ENCODE measurements at places on chromosomes 1 and 21.

GRCh38 chr1:68173283-68173935 is 58.9 kb downstream of the WLS start:
- DNase-seq: peak; percentile 78

- DNase-seq: no peak
These were observed 49.0 kb downstream of the MAGI3 start for GRCh38 chr1:113439277-113439670.

GRCh38 chr1:3978196-3978989 is 78.3 kb upstream of the C1orf174 start:
- no peak for DNase-seq

- DNase-seq: no peak
These were observed 63.1 kb downstream of the ZNF281 start for GRCh38 chr1:200346700-200347099.

DNA sequence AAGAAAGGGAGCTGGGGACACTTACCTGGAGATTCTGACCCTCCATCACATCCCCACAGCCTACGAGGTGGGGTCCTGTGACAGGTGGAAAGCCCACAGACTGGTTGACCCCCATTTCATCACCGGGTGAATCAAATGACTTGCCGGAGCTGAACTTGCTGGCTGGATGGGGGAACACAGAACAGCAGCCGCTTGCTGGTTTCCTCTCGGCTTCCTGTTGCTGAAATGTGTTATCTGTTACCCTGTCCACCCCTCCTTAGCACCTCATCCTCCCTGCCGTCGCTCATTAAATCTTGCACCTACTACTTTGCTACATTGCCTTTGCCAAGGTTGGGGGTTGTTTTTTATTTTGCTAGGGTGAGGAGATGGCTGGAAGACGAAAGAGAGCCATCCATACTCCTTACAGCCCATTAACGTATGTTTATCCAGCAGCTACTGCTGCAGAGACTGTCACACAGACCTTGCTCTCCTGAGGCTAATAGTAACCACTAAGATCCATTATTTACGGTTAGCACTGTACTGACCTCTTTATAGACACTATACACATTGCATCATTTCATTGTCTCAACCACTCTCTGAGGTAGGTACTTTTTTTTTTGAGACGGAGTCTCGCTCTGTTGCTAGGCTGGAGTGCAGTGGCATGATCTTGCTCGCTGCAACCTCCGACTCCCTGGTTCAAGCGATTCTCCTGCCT is 7.0 kb downstream of the PAFAH2 start:
- DNase-seq: no peak

GRCh38 chr1:68322837-68323687 is 90.7 kb upstream of the WLS start:
- no peak for DNase-seq

DNA sequence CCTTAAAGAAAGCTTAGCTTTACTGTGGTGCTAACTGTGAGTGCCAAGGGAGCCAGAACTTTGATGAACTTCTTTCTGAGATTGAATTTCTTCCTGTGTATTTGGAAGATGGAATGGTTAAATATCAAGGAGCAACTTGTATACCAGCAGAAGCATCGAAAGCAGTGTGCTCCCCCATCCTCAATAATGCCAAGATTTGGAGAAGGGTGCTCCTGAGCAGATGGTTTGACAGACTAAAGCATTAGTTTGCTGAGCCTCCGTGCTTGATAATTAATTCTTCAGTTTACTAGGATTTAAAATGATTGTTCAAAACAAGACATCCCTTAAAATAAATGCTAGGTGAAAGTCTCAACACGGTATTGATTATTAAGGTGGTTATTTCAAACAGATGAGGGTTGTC is 42.4 kb upstream of the AKT3 start:
- DNase-seq: no peak

DNA sequence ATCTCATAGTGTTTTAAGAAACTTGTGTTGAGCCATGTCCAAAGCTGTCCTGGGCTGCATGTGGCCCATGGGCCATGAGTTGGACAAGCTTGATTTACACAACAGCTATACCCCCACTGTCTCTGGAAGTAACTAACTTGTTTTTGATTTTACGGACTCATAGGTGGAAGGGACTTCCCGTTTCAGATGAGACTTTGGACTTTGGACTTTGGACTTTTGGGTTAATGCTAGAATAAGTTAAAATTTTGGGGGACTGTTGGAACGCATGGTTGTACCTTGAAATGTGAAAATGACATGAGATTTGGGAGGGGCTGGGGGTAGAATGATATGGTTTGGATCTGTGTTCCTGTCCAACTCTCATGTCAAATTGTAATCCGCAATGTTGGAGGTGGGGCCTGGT is 52.6 kb upstream of the ZSWIM5 start:
- DNase-seq: no peak

DNA sequence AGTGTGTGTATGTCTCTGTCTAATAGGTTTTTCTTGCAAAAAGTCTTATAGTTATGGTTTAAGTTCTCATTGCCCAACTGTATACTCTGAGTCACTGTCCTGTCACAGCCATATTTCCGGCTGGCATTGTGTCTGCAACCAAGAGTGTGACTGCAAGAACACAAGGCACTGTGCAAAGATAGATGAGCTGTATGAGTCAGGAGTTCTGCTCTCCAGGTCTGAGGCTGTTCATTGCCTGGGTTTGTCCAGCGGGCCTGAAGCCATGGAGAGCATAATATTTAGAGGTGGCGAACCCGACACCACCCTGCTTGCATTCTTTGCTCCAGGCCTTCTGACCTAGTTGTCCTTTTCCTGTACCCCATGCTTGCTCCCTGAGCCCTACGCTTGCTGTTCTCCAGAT is 50.9 kb upstream of the CNIH3 start:
- no peak for DNase-seq

DNA sequence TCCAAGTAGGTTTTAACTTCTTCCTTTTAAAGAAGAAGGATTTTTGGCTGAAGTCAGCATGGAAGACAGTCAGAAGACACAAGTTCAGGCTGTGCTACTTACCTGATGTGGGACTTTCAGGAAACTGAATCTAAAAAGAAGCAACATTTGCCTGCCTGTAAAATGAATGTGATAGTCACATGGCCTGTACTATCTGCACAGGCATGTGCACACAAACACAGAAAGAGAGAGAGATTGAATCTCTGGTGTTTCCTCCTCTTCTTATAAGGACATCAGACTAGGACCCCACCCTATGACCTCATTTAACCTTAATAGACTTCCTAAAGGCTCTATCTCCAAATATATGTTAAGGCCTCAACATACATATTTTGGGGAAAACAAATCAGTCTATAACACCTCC is 542.9 kb downstream of the PLPP3 start:
- no peak for DNase-seq

DNA sequence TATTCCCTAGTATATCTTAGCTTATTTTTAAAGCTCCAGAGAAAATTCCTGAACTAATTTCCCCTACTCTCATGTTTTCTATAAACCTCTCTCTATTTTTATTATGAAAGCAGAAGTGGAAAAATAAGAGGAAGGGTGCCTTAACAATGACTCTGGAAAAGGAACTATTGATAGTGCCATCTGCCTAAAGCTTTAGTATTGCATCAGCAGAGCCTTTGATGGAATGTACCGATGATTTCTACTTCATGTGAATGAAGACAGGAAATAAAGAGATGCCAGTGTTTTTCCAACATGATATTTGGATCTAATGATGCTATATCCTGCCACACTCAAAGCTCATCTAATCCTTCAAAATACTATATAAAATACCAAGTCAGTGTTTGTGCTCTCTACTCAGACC is 35.1 kb downstream of the TNFSF18 start:
- no peak for DNase-seq

GRCh38 chr1:22880174-22880601 is 92.5 kb downstream of the LACTBL1 start:
- DNase-seq: no peak

DNA sequence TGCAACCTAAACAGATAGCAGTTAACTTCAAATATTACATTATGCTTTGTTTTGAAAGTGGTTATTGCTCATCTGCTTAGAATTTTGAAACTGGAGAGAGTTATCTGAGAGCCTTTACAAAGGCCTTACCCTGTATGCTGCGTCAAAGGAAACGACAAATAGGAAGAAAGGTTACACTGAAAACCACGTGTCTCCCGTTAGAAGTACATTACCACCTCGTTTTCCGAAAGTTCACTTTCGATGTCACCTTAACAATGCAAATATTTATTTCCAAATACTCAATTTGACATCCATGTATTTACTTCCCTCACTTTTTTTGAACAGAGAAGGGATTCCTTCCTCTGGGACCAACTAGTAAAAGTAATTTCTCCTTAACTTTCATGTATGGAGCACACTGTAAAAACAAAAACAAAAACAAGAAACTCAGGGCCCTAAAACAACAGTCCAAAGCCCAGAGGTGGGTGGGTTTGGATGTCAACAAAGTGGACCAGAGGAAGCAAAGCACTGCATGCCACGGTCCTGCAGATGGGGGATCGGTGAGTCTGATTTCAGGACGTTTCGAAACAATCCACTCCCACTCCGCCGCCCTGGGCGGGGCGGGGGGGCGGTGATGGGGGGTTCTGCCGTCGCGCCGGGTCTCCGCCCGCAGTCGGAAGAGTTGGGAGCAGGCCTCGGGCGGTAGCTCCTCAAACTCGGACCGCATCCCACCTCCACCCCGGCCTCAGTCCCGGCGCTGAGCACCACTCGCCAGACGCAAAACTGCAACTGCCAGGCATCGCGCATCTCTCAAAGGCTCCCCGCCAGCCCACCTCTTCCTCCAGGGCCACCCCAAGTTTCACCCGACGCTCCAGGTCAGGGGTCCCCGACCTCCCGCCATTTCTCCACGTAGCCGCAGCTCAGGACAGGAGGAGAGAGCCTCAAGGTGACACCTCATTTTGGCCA is 841 bp downstream of the ADSS2 start:
- no peak for DNase-seq

GRCh38 chr1:57329001-57329527 is 94.8 kb downstream of the DAB1 start:
- DNase-seq: no peak

- DNase-seq: no peak
These were observed 47.6 kb upstream of the HOOK1 start for GRCh38 chr1:59767119-59767518.

DNA sequence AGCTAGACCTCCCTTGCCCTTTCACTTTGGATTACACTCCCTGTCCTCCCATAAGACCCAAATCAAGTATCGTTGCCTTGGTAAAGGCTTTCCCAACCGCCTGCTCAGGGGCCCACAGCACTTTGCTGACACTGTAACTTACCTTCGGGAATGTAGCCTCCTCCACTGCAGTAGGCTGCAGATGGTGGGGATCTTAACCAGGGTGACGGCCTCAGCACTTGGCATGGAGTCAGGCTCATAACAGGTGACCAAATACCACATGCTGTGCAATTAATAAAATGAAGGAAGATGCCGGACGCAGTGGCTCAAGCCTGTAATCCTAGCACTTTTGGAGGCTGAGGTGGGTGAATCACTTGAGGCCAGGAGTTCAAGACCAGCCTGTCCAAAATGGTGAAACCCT is 88.7 kb upstream of the IRF2BP2 start:
- no peak for DNase-seq

- peak; percentile 90 for DNase-seq
These were observed 700 bp upstream of the KMO start for GRCh38 chr1:241531195-241532161.

DNA sequence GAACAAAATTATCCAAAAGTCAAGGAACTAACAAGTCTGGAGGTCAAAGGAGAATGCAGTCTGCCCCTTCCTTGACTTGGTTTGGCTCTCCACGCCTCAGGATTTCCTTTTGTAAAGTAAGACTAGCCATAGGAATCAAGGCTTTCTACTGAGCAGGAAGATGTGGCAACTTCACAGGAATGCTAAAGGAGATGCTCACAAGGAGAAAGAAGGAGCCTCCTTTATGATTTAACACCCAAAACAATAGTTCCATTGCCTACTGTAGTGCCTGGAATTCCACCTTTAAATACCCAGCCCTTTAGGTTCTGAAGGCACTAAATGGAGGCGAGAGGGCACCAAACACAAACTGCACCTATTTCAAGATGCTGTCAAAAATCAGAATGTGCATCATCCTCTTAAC is 176.3 kb upstream of the NFIA start:
- DNase-seq: no peak

Data from NCI-H2081 treated with DMSO at 0.1 percent for 48 hours (cell line).